Stimulated activated CD4-positive, alpha-beta T cell treated with anti-CD3 and anti-CD28 coated beads, TNF-alpha, amount 100 ng/mL, for 1 hour (primary cell): ENCODE measurements at places on chromosomes 5 and 9.

GRCh38 chr5:3650320-3650719, 54.7 kb downstream of the IRX1 start:
- no peak for DNase-seq

DNA sequence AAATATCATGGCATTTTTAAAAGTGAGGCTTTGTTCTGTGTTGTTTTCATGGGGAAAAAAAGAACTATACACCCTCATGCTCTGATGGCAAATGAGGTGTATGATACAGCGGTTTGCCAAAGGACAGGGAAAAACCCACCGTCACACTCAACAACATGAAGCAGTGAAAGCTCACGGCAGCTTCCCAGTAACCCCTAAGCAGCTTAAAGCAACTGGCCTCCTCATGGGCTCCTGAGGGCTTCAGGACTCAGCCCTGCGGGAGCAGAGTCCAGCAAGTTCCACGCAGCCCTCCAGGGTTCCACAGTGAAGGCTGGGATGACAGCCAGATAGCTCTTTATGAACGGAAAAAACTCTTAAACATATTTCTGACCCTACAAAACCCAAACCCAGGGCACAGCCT, 12.9 kb downstream of the BARHL1 start:
- no peak for DNase-seq

DNA sequence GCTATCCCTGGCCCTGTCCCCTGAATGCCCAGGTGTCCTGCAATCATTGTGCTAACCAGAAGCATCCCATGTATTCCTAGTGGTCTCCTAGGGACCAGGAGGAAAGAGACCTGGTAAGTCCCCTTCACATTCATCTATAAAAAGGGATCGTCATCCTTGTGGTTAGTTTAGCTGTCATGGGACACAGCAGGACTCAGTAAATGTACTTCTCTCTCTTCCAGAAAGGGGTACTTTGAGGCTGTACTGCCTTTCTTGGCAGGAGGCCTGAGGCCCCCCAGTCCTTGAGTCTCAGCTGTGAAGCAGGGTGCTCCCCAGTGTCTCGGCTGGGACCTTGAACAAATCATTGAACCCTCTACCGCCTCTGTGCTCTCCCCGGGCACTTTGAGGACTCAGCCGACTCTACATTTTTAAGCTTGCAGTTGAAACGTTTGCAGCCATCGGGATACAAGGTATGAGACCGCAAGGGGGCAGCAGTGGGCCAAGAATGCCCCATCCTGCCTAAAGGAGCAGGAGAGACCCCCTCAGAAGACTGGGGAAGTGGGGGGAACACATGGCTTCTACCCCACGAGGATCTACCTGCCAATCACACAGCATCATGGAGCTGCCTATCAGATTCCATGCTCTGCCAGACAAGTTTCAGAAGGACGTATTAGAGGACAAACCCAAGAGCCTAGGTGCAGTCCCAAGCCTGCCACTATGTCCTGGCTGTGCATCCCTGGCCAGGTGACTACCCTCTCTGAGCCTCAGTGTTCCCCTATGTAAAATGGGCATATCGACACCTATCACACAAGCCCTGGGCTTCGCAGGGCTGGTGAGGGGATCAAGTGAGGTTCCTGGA, 2.4 kb upstream of the PHYKPL start:
- no peak for DNase-seq

GRCh38 chr5:154244476-154244875, 53.9 kb downstream of the GALNT10 start:
- DNase-seq, result no peak

DNA sequence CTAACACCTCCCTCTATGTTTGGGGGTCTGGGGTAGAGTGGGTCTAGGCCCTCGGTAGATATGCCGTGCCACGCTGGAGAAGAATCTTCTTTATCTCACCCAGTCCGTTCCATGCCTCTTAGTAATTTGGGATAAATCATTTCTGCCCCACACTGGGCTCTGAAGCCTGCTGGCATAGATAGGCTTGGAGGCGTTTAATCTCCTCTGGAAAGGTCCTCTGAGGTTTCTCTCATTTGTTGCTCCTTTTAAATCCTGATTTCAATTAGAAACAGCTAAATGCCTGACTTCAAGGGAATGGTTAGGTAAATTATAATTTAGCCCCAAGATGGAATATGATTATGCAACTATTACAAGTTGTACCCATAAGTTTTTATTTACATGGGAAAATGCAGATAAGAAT, 57.8 kb upstream of the AKNA start:
- DNase-seq, result no peak

GRCh38 chr5:3475674-3476073, 120.0 kb upstream of the IRX1 start:
- DNase-seq, result no peak
